ENCODE measurements at places on chromosomes 12 and 14.
A peak's percentile ranks its signal among the peaks of the same experiment; 100 is the strongest.

DNA sequence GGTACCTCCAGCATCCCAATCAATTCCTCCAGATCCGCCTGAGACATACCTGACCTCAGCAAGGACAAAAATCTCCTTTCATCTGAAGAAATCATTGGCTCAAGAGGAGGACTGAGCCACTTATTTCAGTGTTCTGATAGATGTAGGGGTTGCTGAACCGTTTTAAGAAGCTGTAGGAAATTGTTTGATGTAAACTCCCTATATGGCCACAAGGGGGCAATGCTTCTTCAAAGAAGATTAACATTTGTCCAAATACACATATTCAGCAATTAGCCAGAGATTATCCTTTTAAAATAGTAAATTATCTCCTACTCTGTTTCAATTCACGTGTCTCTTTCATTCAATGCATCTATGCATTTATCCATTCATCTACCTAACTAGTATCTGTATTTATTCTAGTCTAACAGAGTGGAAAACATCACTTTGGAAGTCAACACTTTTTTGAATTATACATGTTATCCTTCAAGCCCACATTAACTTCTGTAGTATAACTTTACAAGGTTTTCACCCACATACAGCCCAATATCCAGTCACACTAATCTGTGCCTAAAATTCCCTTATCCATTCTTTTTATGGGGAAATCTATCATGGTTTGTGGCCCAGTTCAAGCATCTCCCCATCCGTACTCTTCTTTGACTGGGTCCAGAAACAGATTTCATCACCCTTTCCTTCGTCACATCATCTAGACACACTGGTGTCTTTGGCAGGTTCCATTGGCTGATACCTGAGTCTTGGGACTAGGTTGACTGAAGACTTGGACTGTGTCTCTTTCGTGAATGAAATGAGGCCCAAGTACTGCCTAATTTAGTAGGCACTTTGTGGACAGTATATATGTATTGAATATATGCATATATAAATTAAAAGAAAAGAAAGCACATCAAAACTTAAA lies 411.0 kb upstream of the OR4E1 start:
- peak; percentile 34 for DNase-seq

GRCh38 chr14:28247491-28247890 lies 519.1 kb upstream of the FOXG1 start:
- DNase-seq: no peak

- peak; percentile 57 for DNase-seq
These were observed 17.6 kb upstream of the TBC1D30 start for GRCh38 chr12:64806593-64807460.

GRCh38 chr12:69396041-69396440 lies 36.5 kb downstream of the YEATS4 start:
- peak; percentile 44 for DNase-seq

GRCh38 chr12:6493497-6494257 lies at the start of gene NCAPD2:
Gene NCAPD2, plus strand, starts transcription at chr12:6494102. Its CDS starts 997 bp downstream, at chr12:6495099.
- DNase-seq: peak; percentile 97

DNA sequence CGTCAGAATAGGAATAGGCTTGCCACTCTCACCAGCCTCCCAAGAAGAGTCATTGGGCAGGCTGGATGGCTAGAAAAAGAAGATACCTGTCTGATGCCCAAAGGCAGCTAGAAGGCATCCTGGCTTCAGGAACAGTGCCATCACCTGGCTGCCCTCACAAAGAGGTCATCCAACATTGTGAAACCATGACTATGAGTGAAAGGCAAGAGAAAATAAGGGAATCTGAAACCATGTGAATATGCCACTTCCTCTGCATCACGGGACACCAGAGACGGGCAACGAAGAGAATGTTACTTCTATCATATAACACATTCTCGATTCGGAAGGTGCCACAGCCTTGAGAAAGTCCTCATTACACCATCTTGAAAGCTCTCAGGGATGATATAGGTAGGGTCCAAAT lies 182.0 kb downstream of the DAD1 start:
- DNase-seq: no peak

DNA sequence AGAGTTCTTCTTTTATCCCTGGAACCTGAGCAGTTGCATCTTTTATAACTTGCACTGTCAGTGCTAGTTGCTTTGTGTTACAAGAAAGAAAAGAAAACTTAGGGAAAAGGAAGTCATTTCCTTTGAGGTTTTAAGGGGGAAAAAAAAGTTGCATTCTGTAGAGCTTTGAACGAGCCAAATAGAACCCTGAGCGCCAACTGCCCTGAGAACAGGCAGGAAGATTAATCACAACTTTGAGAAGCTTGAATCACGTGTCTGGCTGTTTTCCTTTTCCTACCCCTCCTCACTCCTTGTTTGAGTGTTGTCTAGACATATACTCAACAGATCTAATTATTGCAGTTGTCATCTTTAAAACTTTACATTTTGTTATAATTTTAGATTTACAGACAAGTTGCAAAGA lies 12.5 kb downstream of the PCNX1 start:
- peak; percentile 66 for DNase-seq

GRCh38 chr12:32926963-32927362 lies 30.4 kb upstream of the PKP2 start:
- DNase-seq: no peak

GRCh38 chr12:42904683-42905418 lies 315.3 kb upstream of the PRICKLE1 start:
- DNase-seq: no peak

GRCh38 chr12:91604897-91605296 lies 422.3 kb upstream of the DCN start:
- DNase-seq: peak; percentile 11

DNA sequence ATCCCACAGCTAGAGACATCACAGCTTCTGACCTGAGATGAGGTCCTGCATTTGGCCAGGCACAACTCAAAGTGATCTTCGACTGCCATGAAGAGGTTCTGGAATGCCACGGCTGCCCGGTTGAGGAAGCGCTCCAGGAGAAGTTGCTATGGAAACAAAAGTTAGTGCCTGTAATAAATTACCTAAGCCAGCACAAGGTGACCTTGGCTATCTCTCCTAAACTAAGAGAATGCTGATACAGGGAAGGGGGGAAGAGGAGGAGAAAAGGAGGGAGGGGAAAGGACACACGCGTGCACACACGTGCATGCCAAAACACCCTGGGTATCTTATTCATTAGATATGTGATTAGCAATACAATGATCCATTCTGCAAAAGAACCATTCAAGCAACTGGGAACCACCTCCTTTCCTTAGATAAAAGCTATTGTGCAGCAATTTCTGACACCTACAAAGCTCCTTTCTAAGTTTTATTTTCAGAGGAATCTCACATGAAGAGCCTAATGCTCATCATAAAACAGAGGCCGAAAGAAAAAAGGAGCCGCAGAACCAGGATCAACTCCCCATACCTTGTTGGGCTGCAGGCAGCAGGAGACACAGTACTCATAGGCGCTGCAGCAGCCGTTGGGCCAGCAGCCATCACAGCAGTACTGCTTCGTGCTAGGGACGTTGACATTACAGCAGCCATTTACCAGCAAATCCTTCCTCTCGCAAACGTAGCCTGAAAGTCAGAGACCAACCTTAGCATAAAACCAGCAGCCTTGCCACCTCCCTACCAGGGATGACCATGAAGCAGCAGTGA lies 17.9 kb downstream of the SPRING1 start:
- DNase-seq: no peak

GRCh38 chr14:35365130-35366055 lies 39.2 kb downstream of the NFKBIA start:
- DNase-seq: peak; percentile 91

DNA sequence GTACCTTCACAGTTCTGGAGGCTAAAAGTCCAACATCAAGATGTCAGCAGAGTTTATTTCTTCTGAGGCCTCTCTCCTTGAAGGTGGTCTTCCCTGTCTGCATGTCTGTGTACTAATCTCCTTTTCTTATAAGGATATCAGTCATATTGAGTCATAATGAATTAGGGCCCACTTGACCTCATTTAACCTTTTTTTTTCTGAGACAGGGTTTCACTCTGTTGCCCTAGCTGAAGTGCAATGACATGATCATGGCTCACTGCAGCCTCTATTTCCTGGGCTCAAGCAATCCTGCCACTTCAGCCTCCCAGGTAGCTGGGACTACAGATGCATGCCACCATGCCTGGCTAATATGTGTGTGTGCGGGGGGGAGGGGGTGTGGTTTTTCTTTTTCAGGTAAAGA lies 41.7 kb downstream of the PPM1H start:
- DNase-seq: no peak

DNA sequence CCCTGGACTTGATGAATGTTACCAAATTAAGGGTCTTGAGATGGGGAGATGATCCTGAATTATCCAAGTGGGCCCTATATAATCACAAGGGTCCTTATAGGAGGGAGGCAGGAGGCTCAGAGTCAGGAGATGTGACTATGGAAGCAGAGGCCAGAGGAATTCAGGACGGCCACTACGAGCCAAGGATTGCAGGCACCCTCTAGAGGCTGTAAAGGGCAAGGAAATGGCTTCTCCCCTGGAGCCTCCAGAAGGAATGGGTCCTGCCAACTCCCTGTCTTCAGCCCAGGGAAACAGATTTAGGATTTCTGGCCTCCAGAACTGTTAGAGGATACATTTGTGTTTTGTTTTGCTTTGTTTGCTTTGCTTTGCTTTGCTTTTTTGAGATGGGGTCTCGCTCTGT lies 8.8 kb downstream of the BDKRB1 start:
- DNase-seq: peak; percentile 71

- peak; percentile 93 for DNase-seq
These were observed 79.9 kb downstream of the ARF6 start for GRCh38 chr14:49972823-49973222.

DNA sequence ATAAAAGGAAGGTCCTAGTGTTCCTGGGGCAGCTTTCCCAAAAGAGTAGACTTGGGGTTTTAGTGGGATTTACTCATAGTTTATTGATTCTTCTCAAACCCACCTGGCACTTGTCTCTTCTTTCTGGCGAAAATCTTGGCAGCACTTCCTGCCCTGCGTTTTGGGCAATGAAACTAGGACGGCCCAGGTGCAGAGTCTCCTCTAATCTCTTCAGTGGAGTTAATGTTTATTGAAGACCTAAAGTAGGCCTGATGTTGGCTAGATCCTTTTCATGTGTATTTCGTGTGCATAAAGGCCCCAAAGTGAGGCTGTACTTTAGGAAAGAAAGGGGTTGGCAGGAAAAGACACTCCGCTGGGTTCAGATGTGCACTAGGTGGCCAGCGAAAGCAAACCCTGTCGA lies 5.1 kb downstream of the WNT5B start:
- no peak for DNase-seq

- no peak for DNase-seq
These were observed 135.2 kb downstream of the DACT1 start for GRCh38 chr14:58772794-58773620.

DNA sequence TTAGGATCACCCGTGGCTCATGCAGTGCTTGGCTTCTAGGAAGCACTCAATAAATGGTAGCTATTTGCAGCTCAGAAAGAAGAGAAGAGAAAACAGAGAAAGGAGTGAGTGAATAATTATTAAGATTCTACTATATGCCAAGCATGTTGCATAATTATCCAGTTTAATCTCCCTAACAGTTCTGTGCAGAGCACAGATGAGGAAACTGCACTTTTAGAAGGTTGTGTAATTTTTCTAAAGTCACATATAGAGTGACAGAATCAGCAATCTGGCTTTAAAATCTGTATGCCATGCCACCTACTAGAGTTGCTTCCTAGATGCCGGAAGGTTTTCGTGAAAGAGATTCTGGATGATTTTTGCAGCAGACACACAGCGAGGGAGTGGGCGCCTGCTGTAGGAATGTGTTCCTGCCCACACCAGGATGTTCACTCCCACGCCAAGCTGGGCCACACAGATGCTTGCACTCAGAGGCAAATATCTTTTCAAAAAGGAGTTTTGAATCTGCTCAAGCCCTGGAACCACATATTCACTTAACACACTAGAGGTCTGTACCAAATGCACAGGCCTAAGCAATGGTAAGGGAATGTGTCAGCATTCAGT lies 50.2 kb upstream of the SMCO2 start:
- no peak for DNase-seq

- DNase-seq: no peak
These were observed 196.4 kb downstream of the RASSF9 start for GRCh38 chr12:85639834-85640233.

DNA sequence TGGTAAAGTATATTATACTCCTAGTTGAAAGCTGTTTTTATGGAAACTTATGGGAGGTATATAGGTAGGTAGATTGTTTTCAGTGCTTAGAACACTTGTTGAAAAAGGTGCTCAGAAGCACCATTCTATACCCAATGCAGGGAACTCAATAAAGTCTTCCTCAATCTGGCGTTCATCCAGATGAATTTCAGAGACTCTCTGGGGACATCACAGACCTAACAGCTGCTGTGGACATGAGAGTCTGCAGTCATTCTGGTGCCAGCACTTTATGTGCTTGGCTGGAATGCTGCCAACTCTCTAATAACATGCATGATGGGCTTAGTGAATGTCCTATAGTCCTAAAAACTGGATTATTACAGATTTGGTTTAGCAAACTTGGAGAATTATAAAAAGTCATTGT lies 115.9 kb downstream of the NTN4 start:
- DNase-seq: peak; percentile 50

- no peak for DNase-seq
These were observed 72.7 kb downstream of the NOVA1 start for GRCh38 chr14:26525085-26525484.

GRCh38 chr12:31991146-31991545 lies 31.9 kb downstream of the RESF1 start:
- no peak for DNase-seq

Data from EH (cell line).